ENCODE measurements at places on chromosomes 16 and 17.

- DNase-seq: no peak
These were observed 12.7 kb upstream of the FOXF1 start for GRCh38 chr16:86497551-86498021.

DNA sequence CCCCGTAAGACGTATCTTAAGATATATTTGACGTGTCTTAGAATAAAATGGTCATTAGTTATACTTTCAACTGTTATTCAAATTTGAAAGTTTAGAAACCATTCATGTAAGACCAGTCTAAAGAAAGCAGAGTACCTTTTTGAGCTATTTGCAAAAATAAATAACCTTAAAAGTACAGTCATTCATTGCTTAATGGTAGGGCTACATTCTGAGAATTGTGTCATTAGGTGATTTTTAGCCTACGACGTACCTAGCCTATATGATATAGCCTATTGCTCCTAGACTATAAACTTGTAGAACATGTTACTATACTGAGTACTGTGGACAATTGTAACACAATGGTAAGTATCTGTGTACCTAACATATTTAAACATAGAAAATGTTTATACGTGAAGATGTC, 139.2 kb downstream of the PHKB start:
- no peak for DNase-seq

DNA sequence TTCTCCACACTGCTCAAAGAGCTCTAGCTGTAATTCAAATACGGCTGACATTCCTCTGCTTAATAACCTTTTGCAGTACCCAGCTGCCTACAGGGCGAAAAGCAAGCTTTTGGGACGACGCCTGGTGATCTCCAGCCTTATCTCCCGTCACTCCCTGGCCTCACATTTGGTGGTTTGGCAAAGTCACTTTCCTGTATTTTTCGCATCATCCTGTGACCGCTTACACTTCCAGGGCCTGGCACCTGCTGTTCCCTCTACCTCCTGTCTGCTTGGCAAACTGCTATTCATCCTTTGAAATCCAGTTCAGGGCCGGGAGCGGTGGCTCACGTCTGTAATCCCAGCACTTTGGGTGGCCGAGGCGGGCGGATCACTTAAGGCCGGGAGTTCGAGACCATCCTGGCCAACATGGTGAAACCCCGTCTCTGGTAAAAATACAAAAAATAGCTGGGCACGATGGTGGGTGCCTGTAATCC, 2.7 kb upstream of the BHLHA9 start:
- no peak for DNase-seq

GRCh38 chr16:18829251-18829650, 27.9 kb upstream of the ARL6IP1 start:
- DNase-seq: no peak

DNA sequence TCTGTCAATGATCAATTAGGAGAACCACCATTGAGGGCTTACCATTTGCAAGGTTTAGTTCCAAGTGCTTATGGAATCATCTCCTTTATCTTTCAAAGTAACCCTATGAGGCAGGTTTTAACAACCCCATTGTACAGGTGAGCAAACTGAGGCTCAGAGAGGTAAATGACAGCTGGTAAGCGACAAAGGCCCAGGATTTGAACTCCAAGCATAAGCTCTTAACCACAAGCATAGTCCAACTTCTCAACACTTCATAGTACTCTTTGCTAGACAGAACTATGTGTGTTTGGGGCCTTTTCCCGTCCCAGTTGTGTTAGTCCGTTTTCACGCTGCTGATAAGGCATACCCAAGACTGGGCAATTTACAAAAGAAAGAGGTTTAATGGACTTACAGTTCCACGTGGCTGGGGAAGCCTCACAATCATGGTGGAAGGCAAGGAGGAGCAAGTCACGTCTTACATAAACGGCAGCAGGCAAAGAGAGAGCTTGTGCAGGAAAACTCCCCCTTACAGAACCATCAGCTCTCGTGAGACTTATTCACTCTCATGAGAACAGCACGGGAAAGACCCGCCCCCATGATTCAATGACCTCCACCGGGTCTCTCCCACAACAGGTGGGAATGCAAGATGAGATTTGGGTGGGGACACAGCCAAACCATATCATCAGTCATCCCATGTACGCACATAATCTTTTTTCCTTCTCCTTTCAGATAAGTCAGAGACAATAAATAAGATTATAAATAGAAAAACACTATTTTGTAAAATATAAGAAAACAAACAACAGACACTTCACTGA, 6.4 kb downstream of the RPH3AL start:
- DNase-seq: no peak

GRCh38 chr16:53752560-53752959, 48.6 kb downstream of the FTO start:
- no peak for DNase-seq

DNA sequence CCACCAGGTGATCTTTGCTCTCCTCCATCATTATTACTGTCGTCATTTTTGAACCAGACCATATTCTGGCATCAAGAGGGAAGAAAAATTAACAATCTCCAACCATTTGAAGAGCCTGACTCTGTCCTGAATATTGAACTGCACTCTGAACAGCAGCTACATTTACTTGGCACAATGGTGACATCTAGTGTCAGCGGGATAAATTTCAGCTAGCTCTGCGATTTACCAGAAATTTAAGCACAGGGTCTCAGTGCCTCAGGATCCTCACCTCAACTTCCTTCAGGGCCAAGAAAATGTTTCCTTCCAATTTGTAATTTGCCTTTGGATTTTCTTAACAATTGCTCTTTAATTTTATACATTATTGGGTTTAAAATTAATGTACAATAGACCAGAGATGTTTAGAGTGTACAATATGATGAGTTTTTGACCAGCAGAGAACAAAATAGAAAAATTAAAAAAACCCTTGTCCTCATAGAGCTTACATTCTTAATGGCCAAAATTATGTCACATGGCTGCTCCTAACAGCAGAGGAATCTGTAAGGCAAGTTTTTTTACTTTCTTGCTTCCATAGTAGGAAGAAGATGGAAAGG, 10.7 kb upstream of the ZNF19 start:
- DNase-seq: peak; percentile 62

GRCh38 chr16:85425074-85425662, 188.0 kb upstream of the GSE1 start:
- DNase-seq: no peak

DNA sequence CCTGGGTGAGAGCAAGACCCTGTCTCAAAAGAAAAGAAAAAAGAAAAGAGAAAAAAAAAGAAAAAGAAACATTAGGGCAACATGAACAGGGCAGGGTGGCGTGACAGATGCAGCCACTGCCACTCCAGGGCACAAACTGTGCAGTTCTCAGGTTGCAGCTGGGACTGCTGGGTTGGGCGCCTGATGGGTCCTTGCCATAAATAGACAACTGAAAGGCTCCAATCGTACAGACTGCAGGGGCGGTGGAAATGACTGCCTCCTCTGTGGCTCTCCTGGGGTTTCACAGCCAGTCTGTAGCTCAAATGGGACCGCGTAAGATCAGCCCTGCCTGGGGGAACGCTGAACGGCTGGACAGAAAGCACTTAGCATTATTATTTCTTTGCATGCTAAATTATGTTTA, 130.7 kb downstream of the CPPED1 start:
- no peak for DNase-seq

- no peak for DNase-seq
These were observed 432.3 kb downstream of the XYLT1 start for GRCh38 chr16:17038415-17038814.

DNA sequence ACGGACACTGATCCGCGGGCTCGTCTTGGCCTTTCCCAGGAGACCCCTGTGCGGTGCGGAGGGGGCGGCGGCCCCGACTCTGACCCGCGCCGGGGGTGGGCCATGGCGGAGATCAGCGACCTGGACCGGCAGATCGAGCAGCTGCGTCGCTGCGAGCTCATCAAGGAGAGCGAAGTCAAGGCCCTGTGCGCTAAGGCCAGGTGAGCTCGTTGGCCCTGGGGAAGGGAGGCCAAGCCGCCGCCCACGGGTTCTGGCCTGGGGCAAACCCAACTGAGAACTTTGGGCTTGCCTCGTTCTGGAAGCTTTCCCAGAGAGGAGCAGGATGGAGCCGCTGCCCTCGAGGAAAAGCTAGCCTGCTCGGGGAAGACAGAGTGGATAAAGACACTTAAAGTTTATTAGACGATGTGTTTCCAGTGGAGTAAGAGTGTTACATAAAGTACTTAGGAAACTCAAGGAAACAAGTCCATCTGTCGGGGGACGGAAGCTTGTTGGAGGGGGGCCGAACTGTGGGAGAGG, 540 bp downstream of the PPP4C start:
- no peak for DNase-seq

GRCh38 chr16:78242239-78242630, 142.8 kb downstream of the WWOX start:
- no peak for DNase-seq

DNA sequence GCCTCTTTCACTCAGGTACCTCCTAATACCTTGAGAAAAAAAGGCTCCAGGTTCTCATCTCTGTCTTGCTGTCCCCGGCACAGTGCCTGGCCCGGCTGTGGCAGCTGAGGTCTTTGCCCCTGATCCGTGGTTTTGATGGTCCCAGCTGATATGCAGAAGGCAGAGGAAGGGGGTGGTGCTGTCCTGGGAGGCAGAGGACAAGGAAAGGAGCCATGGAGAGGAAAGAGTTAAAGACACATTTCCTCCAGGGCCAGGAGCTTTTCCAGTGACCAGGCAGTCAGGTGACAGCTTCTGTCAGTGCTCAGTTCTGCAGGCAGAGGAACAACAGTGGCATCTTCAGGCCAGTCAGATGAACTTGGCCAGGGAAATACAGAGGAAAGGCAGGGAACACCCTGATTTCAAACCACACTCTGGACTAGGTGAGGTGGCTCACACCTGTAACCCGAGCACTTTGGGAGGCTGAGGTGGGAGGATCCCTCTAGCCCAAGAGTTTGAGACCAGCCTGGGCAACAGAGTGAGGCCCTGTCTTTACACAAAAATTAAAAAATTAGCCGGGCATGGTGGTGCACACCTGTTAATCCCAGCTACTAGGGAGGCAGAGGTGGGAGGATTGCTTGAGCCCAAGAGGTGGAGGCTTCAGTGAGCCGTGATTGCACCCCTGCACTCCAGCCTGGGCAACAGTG, 3.3 kb upstream of the COG1 start:
- DNase-seq: peak; percentile 55

- DNase-seq: no peak
These were observed 25.5 kb downstream of the DNAH3 start for GRCh38 chr16:21125191-21125590.

DNA sequence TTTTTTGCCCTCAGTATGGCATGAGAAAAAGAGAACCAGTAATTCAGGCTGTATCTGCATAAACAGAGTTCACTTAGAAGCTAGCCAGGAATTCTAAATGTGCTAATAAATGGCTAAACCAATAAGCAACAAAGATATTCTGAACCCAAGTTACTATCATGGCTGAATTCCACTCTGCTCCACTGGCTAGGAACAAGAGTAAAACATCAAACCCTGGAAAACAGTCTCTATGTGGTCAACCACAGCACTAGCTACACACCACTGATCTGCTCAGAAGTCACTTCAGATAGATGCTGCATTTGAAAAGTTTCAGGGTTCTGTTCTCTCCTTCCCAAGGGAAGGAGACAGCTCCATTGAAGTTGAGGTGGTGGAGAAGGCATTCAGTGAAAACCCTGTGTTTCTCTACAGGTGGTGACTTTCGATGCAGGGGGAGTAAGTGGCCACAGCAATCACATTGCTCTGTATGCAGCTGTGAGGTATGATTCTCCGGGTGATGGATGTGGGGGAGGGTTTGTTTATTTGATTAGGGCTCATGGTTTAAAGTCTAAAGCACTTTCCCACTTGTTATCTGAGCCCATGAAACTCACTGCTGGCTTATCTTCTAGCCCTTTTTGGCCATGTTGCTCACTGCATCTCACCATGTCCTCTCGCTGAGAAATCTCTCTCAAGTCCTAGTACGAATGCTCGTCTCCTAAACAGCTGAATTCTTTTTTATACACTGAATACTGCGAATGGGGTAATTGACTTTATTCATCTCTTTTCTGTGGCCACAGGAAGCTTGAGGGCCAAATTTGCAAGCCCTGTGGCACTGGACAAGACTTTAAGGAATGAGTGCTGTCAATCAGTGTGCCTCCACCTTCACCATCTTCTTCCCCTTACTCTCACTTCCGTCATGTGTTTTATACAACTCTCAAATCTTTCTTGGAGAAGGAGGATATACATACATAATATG, 39.9 kb downstream of the CENPV start:
- DNase-seq: no peak

DNA sequence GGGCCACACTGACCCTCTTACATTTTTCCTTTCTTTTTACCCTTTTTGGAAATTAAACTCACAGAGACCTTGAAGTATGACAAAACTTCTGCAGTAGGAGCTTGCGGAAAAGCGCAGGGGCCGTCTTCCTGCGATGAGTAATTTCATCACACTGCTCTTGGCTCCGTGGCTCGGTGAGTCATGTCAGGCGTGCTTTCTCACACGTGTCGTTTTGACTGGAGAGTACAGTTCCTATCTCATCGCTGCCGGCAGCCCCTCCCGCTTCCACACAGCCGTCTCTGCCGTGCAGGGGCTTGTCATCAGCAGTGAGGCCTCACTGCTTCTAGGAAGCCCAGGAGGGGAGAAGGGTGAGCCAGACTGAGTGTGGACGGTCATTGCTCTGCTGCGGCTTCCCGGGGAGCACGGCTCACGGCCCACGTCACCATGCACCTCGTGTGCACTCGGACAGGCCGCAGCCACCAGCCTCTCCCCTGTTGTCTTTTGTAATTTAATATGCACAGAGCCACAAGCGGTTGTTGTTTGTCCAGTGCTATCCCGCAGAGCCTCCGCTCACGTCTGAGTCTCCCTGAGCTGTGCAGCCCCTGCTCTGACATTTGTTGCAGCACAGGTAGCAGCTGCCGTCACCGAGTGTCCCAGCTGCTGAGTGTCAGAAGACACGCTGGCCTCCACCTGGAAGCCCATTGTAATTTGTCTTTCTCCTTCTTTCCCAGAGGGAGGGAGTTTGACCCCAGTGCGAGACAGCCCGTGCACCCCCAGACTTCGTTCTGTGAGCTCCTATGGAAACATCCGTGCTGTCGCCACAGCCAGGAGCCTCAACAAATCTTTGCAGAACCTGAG, 99.4 kb upstream of the CHMP6 start:
- peak; percentile 97 for DNase-seq

- no peak for DNase-seq
These were observed 6.2 kb upstream of the CPSF4L start for GRCh38 chr17:73267648-73268537.

- no peak for DNase-seq
These were observed 3.2 kb upstream of the ASB16 start for GRCh38 chr17:44167181-44167861.

- no peak for DNase-seq
These were observed 23.2 kb downstream of the SLC7A6OS start for GRCh38 chr16:68287276-68288251.

DNA sequence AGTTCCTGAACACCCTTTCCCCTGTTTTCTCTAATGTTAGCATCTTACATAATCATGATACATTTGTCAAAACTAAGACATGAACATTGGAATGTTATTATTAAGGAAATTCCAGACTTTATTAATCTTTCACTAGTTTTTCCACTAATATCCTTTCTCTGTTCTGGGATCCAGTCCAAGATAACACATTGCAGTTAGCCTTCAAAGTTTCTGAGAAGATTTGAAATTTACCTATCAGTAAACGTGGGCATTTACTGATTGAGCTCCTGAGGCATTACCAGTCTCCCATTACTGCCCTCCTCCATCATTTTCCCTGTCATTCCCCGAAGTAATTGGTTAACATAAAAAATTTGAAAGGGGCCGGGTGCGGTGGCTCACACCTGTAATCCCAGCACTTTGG, 5.7 kb upstream of the CD300LG start:
- no peak for DNase-seq

GRCh38 chr16:4698321-4699045, 5.1 kb downstream of the NUDT16L1 start:
- DNase-seq: no peak

Measured in umbilical cord (tissue), 2 donors.